Stimulated activated CD4-positive, alpha-beta T cell treated with anti-CD3 and anti-CD28 coated beads, Interleukin-1b, Interleukin-23, amount 100 ng/mL, for 1 hour (primary cell): ENCODE measurements at places on chromosomes 11 and 22.

DNA sequence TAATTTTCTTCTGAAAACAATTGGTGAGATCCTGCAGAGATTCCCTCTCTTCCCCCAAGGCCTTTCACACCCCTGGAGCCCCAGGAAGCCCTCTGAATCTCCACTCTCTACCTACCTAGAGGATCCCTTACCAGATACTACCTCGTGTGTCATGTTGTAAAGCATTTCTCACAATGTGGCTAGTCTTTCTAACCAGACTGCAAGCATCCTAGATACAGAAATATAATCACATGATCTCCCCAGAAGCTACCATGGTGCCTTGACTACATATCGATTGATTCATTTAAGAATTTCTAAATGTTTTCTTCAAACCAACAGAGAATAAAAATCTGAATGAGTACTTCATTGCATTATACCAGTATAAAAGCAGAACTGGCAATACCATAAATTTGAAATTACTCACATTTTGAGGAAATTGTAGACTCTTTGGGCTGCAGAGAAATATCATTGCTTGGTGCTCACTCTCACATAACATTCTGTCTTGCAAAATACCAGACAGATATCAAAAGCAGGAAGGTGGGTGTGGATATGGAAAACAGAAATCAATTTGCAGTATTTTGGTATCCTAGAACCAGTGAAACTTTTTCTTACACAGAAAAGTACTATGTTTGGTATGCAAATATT, 113.5 kb downstream of the MAML2 start:
- no peak for DNase-seq

GRCh38 chr22:35609761-35610160, 7.4 kb downstream of the MB start:
- no peak for DNase-seq

DNA sequence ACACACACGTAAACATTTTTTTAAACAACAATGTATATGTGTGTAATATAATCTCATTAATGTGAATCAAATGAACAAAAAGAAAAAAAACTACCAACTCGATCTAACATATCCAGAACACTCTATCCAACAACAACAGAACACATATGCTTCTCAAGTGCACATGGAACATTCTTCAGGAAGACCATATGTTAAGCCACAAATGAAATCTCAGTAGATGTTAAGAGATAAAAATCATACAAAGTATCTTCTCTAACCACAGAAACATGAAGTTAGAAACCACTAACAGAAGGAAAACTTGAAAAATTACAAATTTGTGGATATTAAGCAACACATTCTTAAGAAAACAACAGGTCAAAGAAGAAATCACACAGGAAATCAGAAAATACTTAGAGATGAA, 25.5 kb upstream of the TMEM45B start:
- DNase-seq, result no peak

DNA sequence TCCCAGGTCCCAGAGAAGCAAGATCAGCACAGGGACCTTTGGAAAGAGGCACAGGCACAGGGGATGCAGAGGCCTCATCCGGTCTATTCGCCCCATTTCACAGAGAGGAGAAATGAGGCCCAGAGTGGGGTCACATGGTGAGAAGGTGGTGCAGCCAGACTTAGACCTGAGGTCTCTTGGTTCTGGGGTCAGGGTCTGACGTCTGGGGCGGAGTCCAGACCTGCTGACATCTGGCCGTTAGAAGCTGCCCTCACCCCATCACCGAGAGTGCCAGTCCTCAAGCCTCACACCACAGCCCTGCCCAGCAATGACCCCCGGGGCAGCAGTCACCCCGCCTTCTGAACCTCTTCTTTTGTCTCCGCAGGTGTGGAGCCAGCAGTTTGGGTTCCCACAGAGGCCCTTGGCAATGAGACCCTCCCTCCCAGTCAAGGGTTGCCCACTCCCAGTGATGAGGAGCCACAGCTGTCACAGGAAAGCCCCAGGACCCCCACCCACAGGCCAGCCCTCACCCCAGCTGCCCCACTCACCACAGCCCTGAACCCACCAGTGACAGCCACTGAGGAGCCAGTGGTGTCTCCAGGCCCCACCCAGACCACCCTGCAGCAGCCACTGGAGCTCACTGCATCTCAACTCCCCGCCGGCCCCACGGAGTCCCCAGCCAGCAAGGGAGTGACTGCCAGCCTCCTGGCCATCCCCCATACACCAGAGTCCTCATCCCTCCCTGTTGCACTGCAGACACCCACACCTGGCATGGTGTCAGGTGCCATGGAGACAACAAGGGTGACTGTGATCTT, 62.4 kb downstream of the OTOG start:
- no peak for DNase-seq

DNA sequence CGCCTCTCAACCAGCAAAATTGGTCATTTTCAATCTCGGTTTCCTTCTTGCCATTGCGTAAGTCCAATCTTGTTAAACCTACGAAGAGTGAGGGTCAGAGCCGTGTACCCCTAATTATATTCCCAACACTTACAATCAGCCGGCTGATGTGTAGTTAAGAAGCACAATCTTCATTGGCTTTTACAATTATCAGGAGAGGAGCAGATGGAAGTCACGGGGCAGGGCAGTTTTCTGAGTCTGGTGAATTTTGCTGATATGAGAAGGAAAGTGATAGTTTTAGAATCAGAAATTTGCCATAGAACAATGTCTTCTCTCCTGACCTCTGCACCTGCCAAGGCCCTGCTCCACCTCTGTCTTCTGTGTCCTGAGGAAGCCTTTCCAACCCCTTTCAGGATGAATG, 35.0 kb upstream of the ATXN10 start:
- no peak for DNase-seq

- no peak for DNase-seq
These were observed 151.1 kb downstream of the METTL15 start for GRCh38 chr11:28259177-28259843.

- DNase-seq, result no peak
These were observed 47.7 kb downstream of the GAB4 start for GRCh38 chr22:16960220-16960883.

DNA sequence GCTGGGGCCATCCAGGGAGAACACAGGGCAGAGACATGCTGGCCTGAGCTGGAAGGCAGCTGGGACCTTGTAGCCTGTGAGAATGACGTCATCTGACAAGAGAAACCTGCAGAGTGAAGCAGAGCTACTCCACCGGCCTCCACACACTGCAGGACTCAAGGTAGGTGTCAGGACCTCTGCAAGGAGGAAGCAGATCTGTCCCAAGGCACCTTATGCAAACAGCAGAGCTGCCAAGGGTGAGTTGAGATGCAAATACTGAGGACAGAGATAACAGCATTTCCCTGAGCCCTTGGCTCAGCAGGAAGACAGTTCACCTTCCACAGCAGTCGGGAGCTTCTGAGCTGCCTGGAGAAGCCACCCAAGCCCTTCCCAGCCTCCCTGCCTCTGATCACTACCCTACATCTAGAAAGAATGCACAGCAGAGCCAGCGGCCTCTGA, 51.9 kb upstream of the IGSF9B start:
- DNase-seq, result no peak

- DNase-seq, result no peak
These were observed 37.0 kb downstream of the OSBP2 start for GRCh38 chr22:30731658-30732057.

GRCh38 chr11:112553205-112553731, 292.6 kb upstream of the PLET1 start:
- no peak for DNase-seq

GRCh38 chr11:118679483-118679882, at the start of gene TREH:
Gene TREH, minus strand, starts transcription at chr11:118679650. Its CDS starts 23 bp downstream, at chr11:118679627.
- DNase-seq, result no peak

GRCh38 chr22:44584256-44584902, 86.3 kb upstream of the RTL6 start:
- DNase-seq, result no peak

GRCh38 chr11:112554586-112554985, 293.9 kb upstream of the PLET1 start:
- DNase-seq, result no peak
